ENCODE measurements at places on chromosomes 11 and 22.

DNA sequence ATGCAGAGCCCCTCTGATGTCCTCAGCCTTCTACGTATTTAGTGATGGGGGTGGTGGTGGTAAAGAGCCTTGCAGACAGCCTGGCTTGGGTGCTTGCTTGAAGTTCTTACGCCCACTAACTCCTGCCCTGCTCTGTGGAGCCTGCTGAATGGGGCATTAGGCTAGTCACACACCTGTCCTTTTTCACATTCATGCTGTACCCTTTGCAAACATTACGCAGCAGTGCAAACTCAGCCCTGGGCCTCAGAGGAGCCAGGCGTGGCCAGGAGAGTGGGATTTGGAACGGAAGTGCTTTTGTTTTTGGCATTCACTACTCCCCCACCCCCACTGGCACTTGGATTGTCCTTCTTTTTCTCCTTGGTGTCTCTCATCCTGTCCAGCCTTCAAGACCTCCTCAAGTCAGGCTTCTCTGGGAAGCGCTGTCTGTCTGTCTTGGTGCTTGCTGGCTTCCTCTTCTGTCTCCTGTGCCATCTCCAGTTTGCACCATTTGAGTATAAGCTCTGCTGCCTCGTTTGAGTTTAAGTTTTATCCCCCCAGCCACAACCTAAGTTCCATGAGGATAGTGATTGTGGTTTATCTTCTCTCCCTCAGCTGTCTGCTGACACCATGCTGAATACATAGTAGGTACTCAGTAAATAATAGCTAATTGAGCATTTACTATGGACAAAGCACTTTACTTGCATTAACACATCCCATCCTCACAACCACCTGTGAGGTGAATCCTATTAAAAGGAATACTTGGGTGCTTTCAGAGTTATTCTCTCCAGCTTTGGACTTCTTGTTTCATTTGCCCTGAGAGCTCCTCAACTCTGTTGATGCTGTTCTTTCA is 26.7 kb downstream of the ZBTB16 start:
- DNase-seq: no peak

GRCh38 chr11:63821411-63821810 is 8.2 kb downstream of the SPINDOC start:
- DNase-seq: no peak

- no peak for DNase-seq
These were observed 10.1 kb upstream of the PIM3 start for GRCh38 chr22:49950396-49950994.

DNA sequence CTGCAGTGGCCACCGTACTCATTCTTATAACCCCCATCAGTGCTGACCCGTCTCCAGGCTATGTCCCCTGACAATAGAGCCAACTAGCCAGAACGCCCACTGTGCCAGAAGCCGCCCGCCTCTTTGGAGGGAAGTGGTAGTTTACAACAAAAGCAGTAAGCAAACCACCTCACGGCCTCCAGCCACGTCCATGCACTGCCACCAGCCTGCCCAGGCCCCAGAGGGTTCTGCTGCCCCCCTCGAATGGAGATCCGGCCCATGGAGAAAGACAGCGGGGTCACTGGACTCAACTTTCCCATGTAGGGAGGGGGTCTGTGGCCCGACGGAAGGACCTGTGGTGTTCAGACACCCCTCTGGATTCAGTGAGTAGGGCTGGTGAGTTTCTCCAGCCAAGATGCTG is 340.3 kb downstream of the CTTN start:
- DNase-seq: no peak

DNA sequence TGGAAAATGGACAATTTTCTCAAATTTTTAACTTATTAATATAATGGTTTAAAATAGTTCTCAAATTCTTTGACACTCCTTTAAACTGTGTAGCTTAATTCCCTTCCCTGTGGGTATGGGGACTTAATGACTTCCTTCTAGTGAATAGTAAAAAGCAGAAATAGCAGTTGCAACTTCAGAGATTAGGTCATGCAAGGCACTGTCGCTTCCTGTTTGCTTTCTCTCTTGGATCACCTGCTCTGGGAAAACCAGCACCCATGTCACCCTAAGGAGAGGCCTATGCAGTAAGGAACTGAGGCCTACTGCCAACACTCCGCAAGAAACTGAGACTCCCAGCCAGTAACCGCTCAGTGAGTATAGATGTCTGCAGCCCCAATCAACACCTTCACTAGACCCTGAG is 5.5 kb upstream of the PANX3 start:
- DNase-seq: no peak

GRCh38 chr22:35310556-35311550 is 11.2 kb downstream of the TOM1 start:
- DNase-seq: no peak

GRCh38 chr22:36110306-36110881 is 50.2 kb downstream of the APOL3 start:
- DNase-seq: no peak

GRCh38 chr11:17148536-17148935 is 59.2 kb downstream of the PIK3C2A start:
- DNase-seq: no peak

- no peak for DNase-seq
These were observed 365.0 kb upstream of the FAT3 start for GRCh38 chr11:91859666-91860065.

DNA sequence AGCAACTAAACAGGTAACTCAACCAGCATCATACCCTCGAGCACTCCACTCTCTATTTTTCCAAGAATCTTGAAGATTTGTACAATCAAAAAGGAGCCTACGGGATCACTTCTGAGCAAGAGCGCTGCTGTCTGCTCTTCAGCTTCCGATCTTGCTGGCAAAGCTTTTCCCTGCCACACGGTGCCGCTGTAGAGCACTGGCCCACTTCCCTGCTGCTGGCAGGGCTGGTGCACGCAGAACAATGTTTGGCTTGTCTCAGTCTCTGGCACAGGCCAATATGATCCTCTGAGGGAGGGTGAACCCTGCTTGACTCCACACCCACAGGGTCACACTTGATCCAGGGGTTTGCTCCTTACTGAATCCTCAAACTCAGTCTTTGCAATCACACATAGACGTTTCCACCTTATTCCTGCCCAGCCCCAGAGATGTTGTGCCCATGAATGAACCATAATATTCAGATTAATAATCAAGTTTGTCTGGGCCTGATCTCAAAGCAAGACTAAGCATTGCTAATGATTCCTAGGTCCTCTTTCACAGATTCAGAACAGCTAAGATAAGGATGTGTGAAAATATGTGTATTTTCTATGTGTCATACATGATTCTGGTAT is 536.6 kb downstream of the SOX6 start:
- DNase-seq: peak; percentile 27

GRCh38 chr11:97498891-97499290 is 1109.1 kb downstream of the JRKL start:
- DNase-seq: no peak

DNA sequence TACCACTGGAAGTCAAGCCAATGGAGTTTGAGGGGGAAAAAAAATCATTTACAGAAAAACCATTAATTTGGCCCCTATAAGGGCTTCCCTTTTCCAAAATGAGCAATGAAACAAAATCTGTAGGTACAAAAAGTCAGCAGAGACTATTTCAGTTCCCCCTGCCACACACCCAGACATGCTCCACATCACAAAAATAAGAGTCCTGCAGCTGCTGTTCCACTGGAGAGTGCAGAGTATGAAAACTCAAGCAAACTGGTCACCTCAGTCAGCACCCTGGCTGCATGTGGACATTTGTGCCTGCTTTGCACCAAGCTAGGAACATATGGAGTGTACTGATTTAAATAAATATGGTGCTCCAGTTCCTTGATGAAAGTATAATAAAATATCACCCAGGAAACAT is 15.1 kb downstream of the POU2AF1 start:
- DNase-seq: no peak

DNA sequence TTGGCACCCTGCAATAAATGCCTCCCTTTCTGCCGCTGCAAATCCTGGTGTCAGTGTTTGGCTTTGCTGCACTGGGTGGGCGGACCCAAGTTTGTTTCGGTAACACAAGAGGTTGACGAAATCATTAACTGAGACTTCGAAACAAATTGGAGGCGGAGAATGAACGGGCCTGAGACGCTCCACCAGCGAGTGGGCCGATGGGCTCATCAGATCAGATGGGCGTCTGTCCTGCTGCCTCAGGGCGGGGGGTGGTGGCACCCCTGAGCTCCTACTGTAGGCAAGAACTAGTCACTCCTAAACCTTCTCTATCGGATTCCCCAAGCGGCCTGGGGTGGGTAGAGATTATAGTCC is 918 bp upstream of the CAPN5 start:
- DNase-seq: no peak

- peak; percentile 67 for DNase-seq
These were observed 8.8 kb upstream of the PLA2G3 start for GRCh38 chr22:31148953-31149627.

DNA sequence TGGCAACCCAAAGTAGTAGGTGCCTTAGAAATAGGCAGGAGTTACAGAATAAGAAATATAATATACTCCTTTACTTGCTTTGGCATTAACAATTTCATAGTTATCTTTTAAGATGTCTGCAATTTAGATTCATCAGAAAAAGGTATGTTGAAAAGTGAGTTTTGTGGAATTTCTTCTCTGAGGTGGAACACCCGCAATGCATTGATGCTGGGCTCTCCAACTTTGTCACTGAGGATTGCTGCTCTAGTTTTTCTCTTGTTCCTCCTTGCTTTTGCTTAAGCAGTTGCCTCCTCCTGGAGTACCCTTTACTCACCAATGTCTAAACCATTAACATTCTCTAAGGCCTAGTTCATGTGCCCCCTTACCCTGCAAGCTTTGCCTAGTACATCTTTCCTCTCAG is 14.1 kb upstream of the ME3 start:
- no peak for DNase-seq

- DNase-seq: no peak
These were observed 13.7 kb upstream of the CSNK2A3 start for GRCh38 chr11:11366793-11367192.

DNA sequence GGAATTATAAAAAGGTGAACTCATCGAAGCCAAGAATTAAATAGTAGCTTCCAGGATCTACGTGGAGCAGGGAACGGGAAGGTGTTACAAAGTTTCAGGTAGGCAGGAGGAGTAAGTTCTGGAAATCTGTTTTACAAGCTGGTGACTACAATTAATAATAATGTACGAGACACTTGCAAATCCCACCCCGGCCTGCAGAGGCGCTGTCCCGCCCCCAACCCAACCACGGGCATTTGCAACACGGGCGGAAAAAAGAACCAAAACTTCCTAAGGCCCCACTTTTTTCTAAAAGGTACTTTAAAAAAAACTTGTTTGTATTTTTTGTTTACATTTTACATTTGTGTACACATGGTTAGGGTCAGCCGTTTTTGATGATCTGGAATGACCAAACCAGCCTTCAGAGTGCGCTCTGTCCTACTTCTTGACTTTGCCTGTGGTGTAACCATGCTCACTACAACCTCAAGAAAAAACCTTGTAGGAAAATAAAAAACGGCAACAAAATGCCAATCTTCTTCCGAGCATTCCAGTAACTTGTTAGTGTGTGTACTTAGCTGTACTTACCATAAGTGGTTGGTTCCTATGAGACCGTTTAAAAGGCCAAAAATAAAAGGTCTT is 449.6 kb upstream of the B3GAT1 start:
- no peak for DNase-seq

- no peak for DNase-seq
These were observed 14.0 kb downstream of the RAC2 start for GRCh38 chr22:37229805-37230672.

DNA sequence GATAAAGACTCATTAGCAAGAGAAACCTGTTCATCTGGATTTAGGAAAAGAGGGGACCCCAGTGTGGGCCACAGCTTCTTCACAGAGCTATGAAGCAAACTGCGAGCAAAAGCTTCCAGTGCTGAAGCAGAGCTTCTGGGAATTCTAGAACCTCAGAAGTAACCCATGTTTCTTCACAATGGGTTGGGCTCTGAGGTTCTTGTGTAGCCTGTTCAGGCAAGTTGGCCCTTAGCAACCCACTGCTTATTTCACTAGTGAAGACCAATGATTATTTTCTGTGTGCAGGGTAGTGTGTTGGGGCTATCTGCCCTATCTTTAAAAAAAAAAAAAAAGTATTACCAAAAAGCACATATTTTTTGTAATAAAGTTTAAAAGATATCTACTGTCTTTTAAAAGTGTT is at the start of gene ACRV1:
Gene ACRV1, minus strand, starts transcription at position 101 of the 400 bp plus-strand sequence. Its CDS starts 67 bp downstream, at position 34.
- no peak for DNase-seq

DNA sequence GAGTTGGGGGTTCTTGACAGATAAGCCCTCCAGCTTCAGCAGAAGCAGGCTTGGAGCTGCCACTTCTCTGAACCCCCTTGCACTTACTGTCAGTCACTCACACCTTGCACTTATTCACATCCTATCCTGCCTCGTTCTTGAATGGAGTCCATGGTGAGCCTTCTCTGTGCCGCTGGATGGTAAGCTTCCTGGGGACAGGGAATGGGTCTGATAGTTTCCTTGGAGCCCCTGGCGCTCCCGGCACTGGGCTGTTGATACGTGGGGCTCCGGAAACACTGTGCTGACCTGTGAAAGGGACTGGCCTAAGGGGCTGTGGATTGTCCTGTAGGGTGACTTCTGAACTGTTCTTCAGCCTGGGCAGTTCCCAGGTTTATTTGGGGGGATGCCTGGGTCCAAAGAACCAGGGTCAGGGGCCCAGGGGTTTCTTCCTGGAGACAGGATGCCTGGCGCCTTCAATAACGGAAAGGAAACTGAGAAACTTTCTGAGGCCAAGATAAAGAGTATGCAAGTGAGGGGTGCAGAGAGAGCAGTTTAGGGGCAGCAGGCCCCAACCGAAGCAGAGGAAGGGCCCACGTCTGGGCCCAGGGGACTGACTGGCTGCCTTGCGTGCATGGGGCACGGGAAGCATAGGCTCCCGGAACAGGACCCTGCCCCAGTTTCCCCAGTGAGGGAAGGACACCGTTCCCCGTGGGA is 709 bp upstream of the ST3GAL4 start:
- DNase-seq: no peak

DNA sequence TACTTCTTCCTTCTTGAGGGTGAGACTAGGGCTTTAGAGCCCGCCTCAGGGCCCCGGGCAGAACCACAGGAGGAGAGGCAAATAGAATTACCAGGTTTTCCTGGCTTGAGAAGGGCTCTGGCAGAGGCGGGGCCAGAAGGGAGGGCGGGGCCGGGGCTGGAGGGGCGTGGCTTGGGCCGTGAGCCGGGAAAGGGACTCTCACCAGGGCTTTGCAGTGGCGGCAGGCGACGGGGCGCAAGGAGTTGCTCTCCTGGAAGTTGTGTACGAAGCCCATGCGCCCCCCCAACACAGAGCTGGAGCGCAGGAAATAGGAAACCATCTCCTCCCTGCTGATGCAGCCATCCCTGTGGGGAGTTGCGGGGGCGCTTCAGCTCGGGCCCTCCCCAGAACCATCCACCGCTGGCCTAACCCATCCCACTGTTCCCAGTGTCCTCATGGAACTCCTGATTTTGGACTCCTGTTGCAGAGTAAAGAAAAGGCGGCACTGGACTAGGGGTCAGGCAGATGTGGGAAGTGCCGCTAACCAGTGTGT is 6.9 kb upstream of the NRXN2 start:
- DNase-seq: no peak

- DNase-seq: no peak
These were observed 14.7 kb downstream of the EPS8L2 start for GRCh38 chr11:720642-721246.

GRCh38 chr11:62491571-62492329 is 54.9 kb downstream of the AHNAK start:
- no peak for DNase-seq

- DNase-seq: no peak
These were observed 24.1 kb downstream of the PTDSS2 start for GRCh38 chr11:473962-474785.

- DNase-seq: no peak
These were observed 39.6 kb downstream of the ARRB1 start for GRCh38 chr11:75311858-75312288.

GRCh38 chr11:35045236-35045820 is 93.6 kb upstream of the CD44 start:
- DNase-seq: no peak

GRCh38 chr11:107661656-107662055 is 50.2 kb downstream of the SLN start:
- no peak for DNase-seq

Measured in Panc1 (cell line).